ENCODE measurements at places on chromosomes 4 and X.
A peak's percentile ranks its signal among the peaks of the same experiment; 100 is the strongest.

DNA sequence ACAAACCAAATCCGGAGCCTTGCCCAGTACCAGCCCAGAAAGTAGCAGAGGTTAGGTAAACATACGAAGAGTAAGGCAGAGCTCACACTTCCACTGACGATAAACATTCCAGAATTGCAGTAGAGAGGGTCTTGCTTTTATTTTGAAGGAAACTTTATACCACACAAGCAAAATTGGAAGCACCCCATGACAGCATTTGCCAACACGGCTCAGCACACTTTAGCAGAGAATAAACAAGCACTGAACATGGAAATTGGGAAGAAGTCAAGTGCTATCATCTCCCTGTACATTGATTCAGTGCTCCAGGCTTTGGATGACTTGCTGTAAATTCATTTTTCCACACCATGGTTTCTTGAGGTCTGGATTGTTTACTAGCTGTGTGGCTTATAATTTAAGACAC lies 160.7 kb upstream of the FAM47C start:
- DNase-seq: no peak

GRCh38 chr4:118354913-118355312 lies 2.1 kb upstream of the PRSS12 start:
- DNase-seq: no peak

- no peak for DNase-seq
Observed at GRCh38 chr4:150322646-150323045, 244.4 kb downstream of the DCLK2 start.

- DNase-seq: no peak
Observed at GRCh38 chr4:14824189-14824588, 178.1 kb upstream of the CPEB2 start.

DNA sequence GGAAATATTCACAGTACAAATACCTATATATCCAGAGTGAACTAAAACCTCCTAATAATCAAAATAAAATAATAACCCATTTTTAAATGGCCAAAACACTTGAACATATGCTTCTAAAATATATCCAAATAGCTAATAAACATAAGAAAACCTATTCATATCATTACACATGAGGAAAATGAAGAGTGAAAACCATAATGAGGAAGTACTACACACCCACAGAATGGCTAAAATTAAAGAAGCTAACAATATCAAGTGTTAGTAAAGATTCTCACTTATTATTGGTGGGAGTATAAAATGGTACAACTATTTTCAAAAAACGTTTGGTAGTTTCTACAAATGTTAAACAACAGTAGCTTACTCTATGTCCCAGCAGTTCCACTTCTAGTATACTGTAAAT lies 92.1 kb downstream of the KLHL13 start:
- DNase-seq: no peak

- no peak for DNase-seq
Observed at GRCh38 chrX:11386812-11387211, 93.6 kb downstream of the AMELX start.

DNA sequence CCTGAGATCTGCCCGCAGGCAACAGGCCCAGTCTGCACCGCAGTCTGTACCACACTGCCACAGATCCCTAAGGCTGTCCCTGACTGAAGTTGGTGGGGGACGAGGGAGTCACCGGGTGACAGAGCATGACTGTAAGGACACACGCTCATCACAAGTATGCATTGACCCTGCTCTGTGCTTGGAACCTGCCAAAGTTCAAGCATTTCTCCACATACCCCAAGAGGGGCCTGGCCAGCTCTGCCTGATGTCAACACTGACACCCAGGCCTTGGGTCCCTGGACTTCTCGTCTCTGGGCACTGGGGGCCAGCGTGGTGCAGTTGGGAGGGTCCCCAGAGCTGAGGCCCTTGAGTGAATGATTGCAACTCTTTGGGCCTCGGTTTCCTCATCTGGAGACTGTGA lies 7.9 kb downstream of the BLOC1S4 start:
- DNase-seq: no peak

- no peak for DNase-seq
Observed at GRCh38 chrX:145751943-145752342, 65.7 kb upstream of the SLITRK2 start.

DNA sequence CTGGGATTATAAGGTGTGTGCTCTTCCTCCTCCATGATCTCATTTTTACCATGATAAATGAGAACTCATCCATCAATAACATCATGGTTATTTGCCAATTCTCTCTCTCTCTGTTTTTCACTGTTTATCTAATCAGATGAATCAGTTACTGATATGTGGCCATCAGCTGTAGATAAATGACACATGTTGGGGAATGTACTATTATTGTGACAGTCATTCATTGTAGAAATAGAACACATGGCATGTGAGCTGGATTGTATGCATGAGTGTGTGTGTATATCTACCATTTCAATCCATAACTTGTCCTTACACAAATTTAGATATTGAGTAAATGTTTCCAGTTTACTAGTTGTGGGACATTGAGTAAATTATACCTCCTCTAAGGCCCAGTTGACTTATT lies 53.0 kb downstream of the OSTC start:
- no peak for DNase-seq

DNA sequence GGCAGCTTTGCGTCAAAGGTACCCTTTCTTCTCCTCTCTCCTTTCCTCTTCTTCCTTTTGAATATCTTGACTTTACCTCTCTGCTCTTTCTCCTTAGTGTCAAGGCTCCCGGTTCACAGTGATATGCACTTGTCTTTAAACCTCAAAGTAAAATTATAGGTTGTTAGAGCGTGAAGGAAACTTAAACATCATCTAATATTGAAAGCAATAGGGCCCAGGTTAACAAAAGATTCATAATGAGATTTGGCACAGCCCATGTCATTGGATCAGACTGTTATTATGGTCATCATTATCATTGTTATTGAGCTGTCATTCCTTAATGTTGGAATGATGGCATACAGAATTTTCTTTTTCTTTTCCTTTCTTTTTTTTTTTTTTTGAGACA lies 32.5 kb downstream of the FTHL17 start:
- DNase-seq: no peak

GRCh38 chr4:28373601-28374000 lies 1513.0 kb downstream of the STIM2 start:
- no peak for DNase-seq

DNA sequence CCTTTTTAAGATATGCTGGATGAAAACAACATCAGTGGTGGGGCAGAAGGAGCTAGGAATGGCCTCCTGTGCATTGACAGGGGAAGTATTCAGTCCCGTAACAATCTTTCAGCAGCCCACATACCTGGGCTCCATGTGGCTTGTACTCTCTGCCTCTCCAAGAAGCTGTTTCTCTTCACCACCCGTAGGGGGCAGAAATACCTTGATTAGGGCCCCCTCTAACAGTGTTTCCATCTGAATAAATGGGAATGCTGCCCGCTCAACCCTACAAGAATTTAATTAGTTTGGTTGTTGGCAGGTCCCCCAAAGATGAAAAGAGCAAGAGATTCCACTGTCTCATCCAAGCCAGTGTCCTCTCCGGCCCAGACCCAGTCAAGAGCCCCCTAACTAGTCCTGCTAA lies 155.2 kb downstream of the SMIM20 start:
- DNase-seq: no peak

- no peak for DNase-seq
Observed at GRCh38 chr4:6347511-6348045, 77.9 kb downstream of the WFS1 start.

DNA sequence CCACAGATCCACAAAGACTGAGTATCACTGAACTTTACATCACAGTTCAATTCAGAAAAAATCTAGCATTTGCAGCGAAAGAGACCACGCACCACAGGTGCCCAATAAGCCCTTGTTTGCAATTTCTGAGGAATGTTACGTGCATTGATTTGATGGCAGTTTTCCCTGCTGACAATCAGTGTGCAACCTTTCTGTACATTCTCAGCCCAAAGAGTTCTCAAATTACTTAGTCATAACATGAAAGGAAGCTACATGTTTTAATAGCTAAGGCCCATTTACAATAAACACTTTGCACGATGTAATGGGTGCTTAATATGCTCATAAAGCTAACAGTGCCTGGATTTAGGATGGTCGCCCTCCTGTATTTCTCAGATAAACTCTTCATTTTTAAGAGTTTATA lies 47.9 kb downstream of the PTCHD1 start:
- DNase-seq: no peak

GRCh38 chr4:109977854-109978501 lies 65.3 kb downstream of the EGF start:
- no peak for DNase-seq

- DNase-seq: no peak
Observed at GRCh38 chrX:110684653-110685052, 111.0 kb downstream of the CHRDL1 start.

- peak; percentile 64 for DNase-seq
Observed at GRCh38 chrX:1164322-1165288, 47.8 kb downstream of the CRLF2 start.

GRCh38 chr4:69531251-69531650 lies 35.5 kb upstream of the UGT2B4 start:
- DNase-seq: no peak

DNA sequence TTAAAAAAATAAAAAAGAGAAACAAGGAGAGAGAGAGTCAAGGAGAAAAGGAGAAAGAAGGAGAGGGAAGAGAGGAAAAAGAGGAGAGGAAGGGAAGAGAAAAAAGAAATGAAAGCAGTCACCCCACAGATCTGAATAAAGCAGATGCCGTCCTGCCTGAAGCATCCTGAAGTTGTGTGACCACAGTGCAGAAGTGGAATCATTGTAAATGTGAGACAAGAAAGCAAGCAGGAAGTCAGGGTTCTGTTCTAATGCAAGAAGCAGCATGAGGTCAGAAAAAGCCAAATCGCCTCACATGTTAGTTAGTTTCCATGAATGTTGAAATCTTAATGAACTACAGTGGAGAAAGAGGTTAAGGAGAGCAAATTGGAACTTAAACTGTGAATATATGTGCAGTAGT lies 692.5 kb downstream of the CENPC start:
- no peak for DNase-seq

GRCh38 chr4:13701937-13702446 lies 74.5 kb upstream of the BOD1L1 start:
- no peak for DNase-seq

GRCh38 chr4:6563935-6564645 lies 10.9 kb upstream of the MAN2B2 start:
- DNase-seq: no peak

- peak; percentile 72 for DNase-seq
Observed at GRCh38 chr4:2843941-2844584, 419 bp downstream of the ADD1 start.

DNA sequence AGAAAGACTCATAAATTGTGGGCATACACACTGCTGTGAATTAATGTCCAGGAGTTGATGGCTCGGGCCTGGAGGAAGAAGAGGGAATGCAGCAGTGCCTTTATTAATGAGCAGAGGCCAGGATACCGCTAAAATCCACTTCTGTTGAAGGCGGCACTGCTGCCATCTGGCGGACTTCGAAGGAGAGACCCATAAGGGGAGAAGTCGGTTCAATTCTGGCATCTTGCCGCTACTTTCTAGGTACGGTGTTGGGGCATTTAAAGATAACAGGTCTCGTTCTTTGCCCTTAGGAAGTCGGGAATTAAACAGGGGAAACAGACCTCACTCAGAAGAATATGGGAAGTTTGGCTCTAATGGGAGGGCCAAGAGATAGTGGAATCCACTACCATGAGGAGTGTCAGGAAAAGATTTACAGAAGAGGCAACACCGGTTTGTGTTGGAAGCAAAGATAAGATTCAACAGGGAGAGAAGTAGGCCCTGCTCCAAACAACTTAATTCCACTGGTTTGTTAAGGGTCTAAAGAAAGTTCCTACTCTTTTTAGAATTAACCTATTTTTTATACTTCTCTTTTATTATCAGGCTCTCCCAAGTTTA lies 133.6 kb upstream of the GIMD1 start:
- peak; percentile 79 for DNase-seq

DNA sequence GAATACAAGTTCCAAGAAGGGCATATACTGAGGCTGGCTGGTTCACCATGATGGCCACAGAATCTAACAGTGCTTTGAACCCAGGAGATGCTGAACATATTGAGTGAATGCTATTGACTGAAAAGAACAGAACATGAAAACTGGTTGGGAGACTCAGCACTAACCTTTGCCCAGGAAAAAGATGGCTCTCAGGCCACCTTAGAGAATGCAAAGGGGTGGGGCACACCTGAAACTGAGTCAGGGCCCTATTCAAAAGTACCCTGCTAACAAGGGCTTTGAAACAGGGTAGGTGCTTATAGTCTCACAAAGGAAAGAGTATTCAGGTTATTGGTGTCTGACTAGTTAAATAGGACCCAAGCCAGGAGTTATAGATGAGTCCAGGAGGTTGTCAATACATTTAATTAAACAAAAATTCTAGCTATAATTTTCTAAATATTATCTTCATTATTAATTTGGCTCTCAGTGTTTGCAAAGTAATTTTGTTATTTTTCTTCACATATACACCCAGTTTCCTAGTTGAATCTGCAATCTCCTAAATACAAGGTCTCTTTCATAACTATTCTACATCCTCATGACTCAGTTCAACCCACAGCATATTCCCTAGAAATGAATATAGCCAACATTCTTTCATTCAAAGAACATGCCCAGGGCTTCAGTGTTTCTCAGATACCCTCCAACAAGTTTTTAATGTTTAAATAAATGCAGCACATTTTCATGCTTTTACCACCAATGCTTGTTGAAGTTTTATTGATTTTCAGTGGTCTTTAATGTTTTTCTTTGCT lies 144.2 kb upstream of the RAPGEF2 start:
- DNase-seq: no peak

- DNase-seq: no peak
Observed at GRCh38 chr4:3212391-3213105, 36.4 kb upstream of the MSANTD1 start.

DNA sequence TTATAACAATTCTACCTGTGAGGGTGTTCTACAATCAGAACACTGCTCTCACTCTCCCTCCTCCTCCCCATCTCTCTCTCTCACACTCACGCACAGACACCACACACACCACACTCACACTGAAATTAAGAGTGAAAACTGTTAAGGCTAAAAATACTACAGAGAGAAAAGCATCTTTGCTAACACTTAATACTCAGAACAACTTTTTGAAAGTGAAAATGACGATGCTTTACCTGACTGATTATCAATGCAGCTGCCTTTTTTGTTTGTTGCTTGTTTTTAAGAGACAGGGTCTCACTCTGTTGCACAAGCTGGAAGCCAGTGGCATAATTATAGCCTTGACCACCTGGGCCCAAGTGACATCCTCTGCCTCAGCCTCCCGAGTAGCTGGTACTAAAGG lies 222.4 kb downstream of the APBB2 start:
- no peak for DNase-seq

GRCh38 chr4:185535612-185536410 lies 504 bp upstream of the PDLIM3 start:
- no peak for DNase-seq

- DNase-seq: no peak
Observed at GRCh38 chrX:19174401-19175025, 52.2 kb upstream of the ADGRG2 start.

- DNase-seq: no peak
Observed at GRCh38 chrX:132043977-132044376, 20.9 kb downstream of the STK26 start.

Data from activated CD4-positive, alpha-beta T cell treated with anti-CD3 and anti-CD28 coated beads, Interleukin-2, amount 10 ng/mL, durations not matched to agents 24 days and 14 days (primary cell).